ENCODE measurements at places on chromosomes 13 and 19. TPM values are rescaled to one million over a fixed set of nuclear protein-coding genes. Genes with fewer than 3 reads are reported as not detected.

The ZNF675 gene
- 8.5 TPM for total RNA-seq

The RASAL3 gene
- 6.3 TPM for total RNA-seq

The PRKCG gene
- total RNA-seq = not detected

The MBD3L3 gene
- not detected for total RNA-seq

The C19orf67 gene
- total RNA-seq = not detected

The CEACAM1 gene
- 5.2 TPM for total RNA-seq

The CYP2A6 gene
- total RNA-seq = not detected

The KLF2 gene
- total RNA-seq = 98.9 TPM

The SLITRK5 gene
- 0.45 TPM for total RNA-seq

The CD209 gene
- 63.9 TPM for total RNA-seq

The CDC42EP5 gene
- total RNA-seq = 52.8 TPM

The NRTN gene
- total RNA-seq = not detected

The HNRNPA1L2 gene
- 9.9 TPM for total RNA-seq

The SNRPA gene
- 47.2 TPM for total RNA-seq

The SIGLEC5 gene
- 0.58 TPM for total RNA-seq

The SYNGR4 gene
- total RNA-seq = not detected

The PTH2 gene
- total RNA-seq = not detected

The NLRP11 gene
- not detected for total RNA-seq

The ZNF555 gene
- total RNA-seq = 8.1 TPM

The HSD11B1L gene
- total RNA-seq = 3.9 TPM

The APOC4 gene
- not detected for total RNA-seq

The ETV2 gene
- 1.2 TPM for total RNA-seq

The PRRG2 gene
- total RNA-seq = 1.2 TPM

The DIRAS1 gene
- 1.7 TPM for total RNA-seq

The ZNF548 gene
- 23.4 TPM for total RNA-seq

The IGFL3 gene
- total RNA-seq = not detected

The DCLK1 gene
- total RNA-seq = 47.4 TPM

The RNF225 gene
- total RNA-seq = not detected

The CFAP97D2 gene
- not detected for total RNA-seq

The LRRC8E gene
- total RNA-seq = 0.60 TPM

The VSTM2B gene
- total RNA-seq = not detected

The OLFM2 gene
- 4.8 TPM for total RNA-seq

The NTN5 gene
- total RNA-seq = 0.52 TPM

The SIRT6 gene
- 23.5 TPM for total RNA-seq

The DMKN gene
- 25.9 TPM for total RNA-seq

The GNA15 gene
- total RNA-seq = 8.7 TPM

The FGF22 gene
- total RNA-seq = 0.36 TPM

The LATS2 gene
- total RNA-seq = 64.6 TPM

The LIG1 gene
- 16.0 TPM for total RNA-seq

The DLL3 gene
- not detected for total RNA-seq

The ZNF491 gene
- 3.1 TPM for total RNA-seq

The ZNF787 gene
- 25.5 TPM for total RNA-seq

The PDCD2L gene
- total RNA-seq = 5.6 TPM

The CHERP gene
- 36.6 TPM for total RNA-seq

The KLF5 gene
- total RNA-seq = 3.6 TPM

The CYP2A13 gene
- total RNA-seq = not detected
